ENCODE measurements at places on chromosomes 4 and X.

DNA sequence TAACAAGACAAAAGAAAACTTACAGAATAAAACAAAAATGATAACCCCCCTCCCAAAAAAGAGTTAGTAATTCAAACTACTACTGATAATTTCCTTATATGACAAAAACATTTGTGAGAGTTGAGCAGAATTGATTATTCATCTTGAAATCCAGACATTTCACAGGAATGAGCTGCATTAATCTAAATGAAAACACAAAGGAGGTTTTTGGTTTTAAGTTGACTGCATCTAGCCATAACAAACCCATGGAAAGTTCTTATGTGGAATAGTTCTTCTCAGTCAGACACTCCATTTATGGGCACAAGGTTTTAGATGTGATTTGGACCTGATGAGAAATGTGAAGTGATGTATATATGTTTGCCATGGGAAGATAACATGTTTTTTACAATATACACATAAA lies 95.4 kb downstream of the VCX2 start:
- DNase-seq, result no peak

- no peak for DNase-seq
Observed at GRCh38 chr4:1446502-1447386, 40.5 kb upstream of the NKX1-1 start.

GRCh38 chr4:78552389-78553042 lies 946 bp downstream of the ANXA3 start:
- no peak for DNase-seq

GRCh38 chr4:38582889-38583470 lies 81.0 kb upstream of the KLF3 start:
- no peak for DNase-seq

- DNase-seq, result no peak
Observed at GRCh38 chr4:54032558-54033135, 31.8 kb downstream of the CHIC2 start.

GRCh38 chr4:101790521-101791181 lies at the start of gene BANK1:
BANK1 (plus strand) TSS chr4:101790730; CDS start chr4:101790881, 151 bp downstream.
- no peak for DNase-seq

DNA sequence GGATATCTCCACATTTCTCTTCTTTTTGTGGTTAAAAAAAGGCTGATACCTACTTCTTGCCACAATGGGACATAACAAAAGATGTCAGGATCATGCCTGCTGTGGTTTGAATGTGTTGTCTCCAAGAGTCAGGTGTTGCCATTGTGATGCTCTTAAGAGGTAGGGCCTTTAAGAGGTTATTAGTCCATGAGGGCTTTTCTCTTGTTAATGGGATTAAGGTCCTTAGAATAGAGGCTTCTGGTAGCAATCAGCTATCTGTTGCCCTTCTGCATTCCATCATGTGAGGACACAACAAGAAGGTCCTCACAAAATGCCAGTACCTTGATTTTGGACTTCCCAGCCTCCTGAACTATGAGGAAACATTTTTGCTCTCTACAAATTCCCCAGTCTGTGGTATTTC lies 191.4 kb downstream of the GBA3 start:
- no peak for DNase-seq

- DNase-seq, result no peak
Observed at GRCh38 chr4:3416270-3416669, 25.5 kb upstream of the HGFAC start.

- no peak for DNase-seq
Observed at GRCh38 chr4:133095591-133095990, 53.5 kb upstream of the PCDH10 start.

DNA sequence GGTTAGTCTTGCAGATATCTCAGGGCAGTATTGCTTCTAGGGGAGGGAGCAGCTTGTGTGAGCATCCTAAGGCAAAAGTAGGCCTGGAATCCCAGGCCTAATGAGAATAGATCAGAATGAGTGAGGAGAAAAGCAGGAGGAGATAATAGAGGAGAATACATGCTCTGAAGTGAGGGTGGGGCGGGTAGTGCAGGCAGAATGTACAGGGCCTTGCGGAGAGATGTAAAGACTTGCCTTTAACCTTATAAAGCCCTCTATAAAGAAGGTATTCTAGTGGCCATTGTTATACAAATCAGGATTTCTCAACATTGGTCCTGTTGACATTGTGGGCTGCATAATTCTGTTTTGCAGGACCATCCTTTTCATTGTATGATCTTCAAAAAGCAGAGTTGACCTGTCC lies 855.3 kb downstream of the PCDH7 start:
- no peak for DNase-seq

DNA sequence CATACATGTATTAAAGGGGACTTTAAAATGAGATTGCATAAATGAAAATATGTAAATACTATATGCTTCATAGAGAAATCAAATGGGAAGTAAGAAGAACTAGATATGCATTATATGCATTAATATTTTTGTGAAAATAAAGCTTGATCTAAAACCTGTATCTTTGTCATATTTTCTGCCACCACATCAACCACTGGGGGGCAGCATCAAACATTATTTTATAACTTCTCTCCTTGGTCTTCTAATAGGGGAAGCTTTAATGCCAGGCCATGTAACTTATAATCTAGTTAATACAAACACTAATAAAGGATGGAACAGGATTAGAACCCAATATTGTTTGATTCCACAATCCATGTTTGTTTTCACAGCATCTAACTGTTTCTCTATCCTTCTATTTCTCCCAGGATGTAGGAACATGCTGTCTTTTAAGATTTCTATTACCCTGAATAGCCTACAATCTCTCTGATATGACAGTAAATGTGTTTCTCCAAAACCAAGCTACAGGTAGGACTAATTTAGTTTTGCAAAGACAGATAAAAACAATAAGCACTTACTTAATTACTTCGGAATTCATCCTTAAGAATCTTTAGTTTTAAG lies 10.0 kb downstream of the QRFPR start:
- DNase-seq, result no peak

DNA sequence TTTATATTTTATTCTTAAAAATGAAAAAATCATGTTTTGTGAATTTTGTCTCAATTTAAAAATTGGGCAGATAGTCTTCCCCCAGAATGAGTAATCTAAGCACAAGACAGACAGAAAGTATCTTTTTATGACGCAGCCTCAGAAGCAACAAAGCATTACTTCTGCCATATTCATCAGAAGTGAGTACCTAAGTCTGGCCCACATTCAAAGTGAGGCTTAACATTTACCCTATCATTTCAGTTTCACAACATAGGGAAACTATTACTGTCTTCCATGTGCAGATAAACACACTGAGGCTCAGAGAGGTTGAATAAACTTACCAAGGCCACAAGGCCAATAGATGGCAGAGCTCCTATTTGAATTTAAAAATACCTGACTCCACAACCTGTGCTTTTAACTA lies 4.4 kb upstream of the PRDX4 start:
- no peak for DNase-seq

- no peak for DNase-seq
Observed at GRCh38 chr4:173517781-173518424, 12.1 kb downstream of the HAND2 start.

DNA sequence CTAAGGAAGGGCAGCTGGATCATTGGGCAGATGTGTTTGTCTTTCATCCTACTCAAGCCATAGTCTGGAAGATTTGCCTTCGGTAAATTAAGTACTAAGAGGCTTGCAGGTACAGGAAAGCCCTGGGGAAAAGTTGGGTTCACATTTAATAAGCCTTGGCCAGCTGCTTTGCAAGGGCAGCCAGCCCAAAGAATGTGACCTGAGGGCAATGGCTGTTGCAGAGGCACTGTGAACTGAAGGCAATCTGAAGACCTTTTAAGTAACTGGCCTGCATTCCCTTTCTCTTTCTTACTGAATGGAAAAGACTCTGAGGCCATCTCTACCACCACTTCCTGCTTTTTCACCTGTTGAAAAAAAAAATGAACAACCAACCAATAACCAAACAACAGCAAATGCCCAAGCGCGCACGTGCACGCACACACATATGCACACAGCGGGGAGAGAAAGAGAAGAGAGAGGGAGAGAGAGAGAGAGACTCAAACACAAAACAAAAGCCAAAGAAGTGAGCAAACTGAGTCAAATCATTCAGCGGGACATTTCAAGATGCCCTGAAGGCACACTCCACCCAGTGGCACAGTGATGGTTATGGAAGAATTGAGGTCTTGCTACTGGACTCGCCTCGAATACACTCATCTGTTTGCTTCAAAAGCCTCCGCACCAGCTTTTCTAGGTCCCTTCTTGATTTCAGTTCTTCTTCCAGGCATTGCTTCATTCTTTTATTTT lies 19.6 kb downstream of the CD40LG start:
- no peak for DNase-seq

- DNase-seq, result no peak
Observed at GRCh38 chrX:120358737-120359456, 3.0 kb upstream of the ATP1B4 start.

DNA sequence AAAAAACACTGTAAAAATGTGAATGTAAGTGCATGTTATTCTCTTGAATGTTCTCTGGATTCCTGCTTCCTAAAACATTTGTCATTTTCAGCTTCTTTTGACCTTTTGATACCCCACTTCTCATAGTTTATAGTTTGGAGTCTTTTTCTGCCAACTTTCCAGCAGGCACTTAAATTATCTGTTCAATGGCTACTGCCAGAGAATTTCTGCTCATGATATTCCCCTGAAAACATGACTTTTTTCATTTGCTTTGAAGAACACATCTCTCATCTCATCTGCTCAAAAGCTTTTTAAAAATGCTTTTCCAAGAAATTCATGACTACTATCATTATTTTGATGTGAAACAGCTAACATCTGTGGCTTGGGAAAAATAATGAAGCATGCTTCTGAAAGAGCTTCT lies 269.7 kb upstream of the PCDH7 start:
- no peak for DNase-seq

- no peak for DNase-seq
Observed at GRCh38 chr4:174563399-174563798, 41.1 kb upstream of the HPGD start.

- no peak for DNase-seq
Observed at GRCh38 chr4:133320576-133321170, 171.6 kb downstream of the PCDH10 start.

DNA sequence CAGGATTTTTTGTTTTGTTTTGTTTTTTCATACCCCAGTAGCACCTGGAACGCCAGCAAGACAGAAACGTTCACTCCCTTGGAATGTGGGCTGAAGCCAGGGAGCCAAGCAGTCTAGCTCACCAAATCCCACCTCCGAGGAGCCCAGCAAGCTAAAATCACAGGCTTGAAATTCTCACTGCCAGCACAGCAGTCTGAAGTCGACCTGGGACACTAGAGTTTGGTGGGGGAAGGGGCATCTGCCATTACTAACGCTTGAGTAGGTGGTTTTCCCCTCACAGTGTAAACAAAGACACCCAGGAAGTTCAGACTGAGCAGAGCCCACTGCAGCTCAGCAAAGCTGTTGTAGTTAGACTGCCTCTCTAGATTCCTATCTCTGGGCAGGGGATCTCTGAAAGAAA lies 99.6 kb upstream of the FGF16 start:
- no peak for DNase-seq

DNA sequence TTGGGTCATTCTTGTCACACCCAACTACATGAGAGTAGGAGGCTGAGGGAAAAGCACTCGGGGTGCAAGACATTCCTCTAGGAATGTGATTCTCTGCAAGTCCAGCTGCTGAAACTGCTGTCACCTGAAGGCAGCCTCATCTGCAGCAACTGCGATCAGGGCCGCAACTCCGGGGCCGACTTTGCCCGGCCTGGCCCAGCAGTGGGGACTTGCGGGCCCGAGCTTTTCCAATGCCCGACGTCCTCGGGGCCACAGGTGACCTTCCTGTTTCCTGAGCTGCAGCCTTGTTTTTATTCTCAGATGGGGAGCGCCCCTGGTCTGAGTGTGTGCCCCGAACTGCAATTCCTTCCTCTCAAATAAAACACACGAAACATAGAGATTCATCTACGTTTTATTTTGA lies 104.7 kb upstream of the NKX1-1 start:
- no peak for DNase-seq

- DNase-seq, result no peak
Observed at GRCh38 chr4:59712470-59712869, 1487.7 kb upstream of the ADGRL3 start.

DNA sequence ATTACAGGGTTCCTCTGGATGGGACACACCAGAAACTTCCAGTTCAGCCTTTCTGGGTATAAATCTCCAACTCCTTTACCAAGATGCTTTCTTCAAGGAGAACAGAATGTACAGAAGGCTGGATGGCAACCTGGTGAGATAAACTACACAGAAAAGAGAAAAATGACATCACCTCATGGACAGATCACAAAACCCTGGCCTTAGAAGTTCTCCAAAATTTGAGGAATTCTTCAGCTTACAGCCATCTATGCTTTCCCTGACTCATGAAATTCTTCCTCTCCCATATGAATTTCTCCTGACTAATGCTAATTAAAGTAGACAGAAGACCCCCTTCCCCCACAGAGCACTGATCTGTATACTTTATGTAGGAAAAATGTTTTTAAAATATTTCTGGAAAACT lies 345.4 kb downstream of the STIM2 start:
- no peak for DNase-seq

DNA sequence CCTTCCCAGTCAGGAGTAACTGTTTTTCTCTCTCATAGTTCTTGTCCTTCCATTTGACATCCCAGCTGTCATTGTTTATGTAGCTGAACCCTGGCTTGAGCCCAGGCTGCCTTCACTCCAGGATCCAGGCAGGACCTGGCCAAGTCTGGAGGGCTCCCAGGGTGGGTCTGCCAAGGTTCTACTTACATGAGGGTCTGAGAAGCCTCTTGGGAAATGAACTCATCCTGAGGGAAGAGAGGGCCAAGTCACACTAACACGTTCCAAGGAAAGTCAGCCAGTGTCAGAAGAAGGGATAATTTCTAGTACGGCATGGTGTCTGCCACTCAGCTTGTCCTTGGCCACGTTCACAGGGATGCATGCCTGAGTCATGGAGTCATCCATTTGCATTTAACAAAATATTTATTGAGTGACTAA lies 54.8 kb upstream of the SRD5A3 start:
- DNase-seq, result peak; percentile 42

- DNase-seq, result no peak
Observed at GRCh38 chr4:2339458-2340271, 77.8 kb upstream of the MXD4 start.

DNA sequence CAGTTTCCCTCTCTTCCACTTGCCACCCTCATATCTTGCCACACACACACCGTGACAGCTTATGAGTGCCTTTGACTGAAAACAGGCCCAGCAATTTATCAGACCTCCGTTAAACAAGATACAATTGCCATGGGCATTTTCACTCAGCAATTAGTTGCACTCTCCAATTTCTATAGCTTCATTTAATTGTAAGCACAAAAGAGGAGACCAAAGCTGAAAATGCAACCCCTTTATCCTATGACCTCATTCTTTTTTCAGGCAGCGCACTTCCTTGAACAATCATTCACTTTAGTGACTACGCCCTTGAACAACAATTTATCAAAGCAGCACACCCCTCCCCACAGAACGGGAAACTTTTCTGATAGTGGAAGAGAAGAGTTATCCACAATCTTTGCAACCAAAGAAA lies 4.1 kb downstream of the POF1B start:
- no peak for DNase-seq

- no peak for DNase-seq
Observed at GRCh38 chr4:74897386-74897785, 35.5 kb upstream of the PARM1 start.

DNA sequence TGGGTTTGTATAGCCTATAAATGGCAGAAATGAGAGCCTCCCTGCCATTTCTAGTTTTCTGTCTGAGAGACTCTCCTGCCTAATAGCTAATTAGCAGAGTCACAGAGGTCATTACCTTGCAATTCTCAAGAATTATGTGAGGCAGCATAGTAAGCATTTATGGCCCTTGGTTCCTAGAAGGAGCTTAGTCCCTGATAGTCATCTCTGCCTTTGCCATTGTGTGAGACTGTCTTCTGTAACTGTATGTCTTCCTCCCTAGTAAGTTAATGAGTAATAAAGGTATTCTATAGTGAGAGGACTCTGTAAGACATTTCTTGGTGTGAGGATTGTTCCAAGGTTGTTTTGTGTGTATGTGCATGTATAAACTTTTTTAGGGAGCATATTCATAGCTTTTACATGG lies 108.7 kb downstream of the AR start:
- DNase-seq, result no peak

Measured in brain pericyte (primary cell).